ENCODE measurements at places on chromosomes 3 and 15.
A peak's percentile ranks its signal among the peaks of the same experiment; 100 is the strongest.

DNA sequence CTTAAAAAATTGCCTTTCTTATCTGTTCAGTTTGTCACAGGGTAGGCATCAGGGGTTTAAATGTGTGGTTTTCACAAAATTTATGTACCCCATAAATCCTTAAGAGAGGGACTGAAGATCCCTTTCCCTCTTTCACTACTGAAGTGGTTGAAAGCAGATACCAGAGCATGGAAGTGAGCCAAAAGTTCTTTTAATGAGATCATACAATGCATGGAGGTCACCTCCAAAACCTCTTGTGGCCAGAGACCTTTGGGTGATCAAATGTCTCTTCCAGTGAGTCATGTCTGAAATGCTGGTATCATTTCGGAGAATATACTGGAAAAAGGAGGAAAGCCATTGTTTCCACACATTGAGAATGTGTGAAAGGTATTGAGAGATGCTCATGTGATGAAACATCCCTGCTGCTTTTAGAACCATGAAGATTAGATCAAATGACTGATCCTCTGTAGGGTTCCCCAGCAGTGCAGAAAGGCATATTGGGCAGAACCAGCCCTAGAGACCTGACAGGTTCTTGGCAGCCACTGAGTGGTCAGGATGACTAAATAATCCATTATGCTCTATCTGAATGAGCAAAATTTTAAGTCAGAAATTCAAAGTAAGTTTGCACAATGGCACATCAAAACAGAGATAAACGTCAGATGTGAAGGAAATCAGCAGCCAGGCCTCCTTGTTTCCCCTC is 165.8 kb upstream of the SLC2A2 start:
- DNase-seq, result no peak

DNA sequence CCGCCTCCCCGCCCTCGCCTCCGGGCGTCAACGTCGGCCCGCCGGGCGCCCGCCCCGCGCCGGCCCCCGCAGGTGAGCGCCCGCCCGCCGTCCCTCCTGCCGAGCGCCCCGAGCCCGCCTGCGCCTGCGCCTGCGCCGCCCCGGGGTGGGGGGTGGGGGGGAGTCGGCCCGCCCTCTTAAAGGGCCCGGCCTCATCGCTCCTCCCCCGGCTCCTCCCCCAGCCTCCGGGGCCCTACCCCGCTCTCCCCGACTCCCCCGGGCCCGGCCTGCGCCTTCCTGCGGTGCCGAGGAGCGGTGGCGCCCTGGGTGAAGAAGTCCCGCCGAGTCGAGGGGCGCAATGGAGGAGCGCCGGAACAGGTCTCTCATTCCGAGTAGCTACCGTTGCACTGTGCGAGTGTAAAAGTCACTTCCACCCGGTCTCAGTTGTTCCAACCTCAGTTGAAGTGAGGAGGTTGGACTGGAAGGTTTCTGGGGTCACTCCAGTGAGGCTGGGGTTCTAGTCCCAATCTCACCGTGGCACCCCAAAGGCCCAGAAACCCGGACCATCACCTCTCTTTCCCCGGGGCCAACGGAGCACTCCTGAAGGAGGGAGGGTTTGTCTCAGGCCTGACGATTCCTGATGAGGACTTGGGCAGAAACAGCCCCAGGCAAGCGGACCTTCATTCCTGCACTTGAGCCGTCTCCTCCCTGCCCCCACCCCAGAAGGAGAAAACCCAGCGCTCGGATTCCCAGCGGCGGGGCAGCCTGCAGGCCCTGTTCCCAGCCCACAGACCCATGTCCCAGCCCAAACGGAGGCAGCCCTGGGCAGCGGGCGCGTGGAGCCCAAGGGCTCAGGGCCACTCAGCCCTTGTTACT is 1.5 kb upstream of the TNK2 start:
- peak; percentile 87 for DNase-seq

DNA sequence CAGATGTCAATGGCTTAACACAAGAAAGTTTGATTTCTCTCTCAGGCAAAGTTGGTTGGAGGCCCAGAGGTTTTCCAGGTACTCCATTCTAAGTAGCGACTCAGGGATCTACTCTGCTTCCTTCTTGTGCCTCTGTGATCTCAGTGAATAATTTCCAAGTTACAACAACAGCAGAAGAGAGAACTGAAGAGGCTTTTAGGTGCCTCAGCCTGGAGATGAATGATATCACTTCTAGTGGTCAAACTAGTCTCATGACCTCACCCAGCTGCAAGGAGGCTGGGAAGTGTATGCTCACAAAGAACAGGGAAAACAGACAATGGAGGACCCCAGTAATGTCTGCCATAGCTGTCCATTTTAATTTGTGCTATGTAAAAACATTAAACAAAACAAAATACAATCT is 4.6 kb upstream of the PRICKLE2 start:
- DNase-seq, result no peak

GRCh38 chr15:63551400-63551799 is 45.8 kb upstream of the FBXL22 start:
- DNase-seq, result no peak

DNA sequence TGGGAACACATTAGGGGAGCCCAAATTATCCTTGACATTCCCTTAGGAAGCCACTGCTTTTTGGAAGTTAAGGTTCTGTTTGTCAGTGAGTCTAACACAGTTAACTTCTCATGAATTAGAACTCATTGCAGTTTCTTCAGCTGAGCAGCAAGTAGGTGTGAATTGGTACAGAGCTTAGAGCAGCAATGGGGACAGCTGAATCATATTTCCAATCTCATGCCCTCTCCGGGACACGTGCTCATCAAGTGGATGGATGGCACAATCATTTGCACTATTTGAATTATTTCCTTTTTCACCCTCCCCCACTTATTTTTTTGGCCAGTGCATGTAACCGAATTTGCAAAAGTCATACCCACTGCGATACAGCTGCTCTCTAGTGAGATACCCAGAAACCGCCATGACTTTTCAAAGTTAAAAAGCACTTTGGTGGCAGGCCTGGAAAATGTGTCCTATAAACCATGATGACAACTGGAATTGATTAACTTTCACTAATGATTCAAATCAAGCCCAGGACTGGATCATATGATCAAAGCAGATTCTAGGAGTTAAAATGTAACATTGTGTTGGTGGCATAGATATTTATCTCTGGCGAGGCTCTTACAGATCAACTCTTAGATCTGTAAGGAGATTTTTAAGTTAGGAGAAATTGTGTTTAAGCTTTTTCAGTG is 76.4 kb downstream of the EBLN2 start:
- no peak for DNase-seq

- DNase-seq, result no peak
These were observed at the start of gene AQP9 for GRCh38 chr15:58138106-58138505. Gene AQP9 (plus strand): TSS chr15:58138381. CDS start chr15:58138566, 185 bp downstream.

- DNase-seq, result no peak
These were observed 54.5 kb downstream of the GABRG3 start for GRCh38 chr15:27025481-27025966.

Measured in stimulated activated CD4-positive, alpha-beta T cell treated with anti-CD3 and anti-CD28 coated beads, Interleukin-1b, Interleukin-23, amount 100 ng/mL, for 24 hours (primary cell).